Hepatocyte (in vitro differentiated cells): ENCODE measurements at places on chromosomes 12 and 14. TPM values are rescaled to one million over a fixed set of nuclear protein-coding genes. Genes with fewer than 3 reads are reported as not detected.

Gene ADAMTS20
- total RNA-seq, result 0.36 and 1.2 TPM in 2 replicates

Gene TRIAP1
- 43.6 and 43.8 TPM in 2 replicates for total RNA-seq

Gene RNASE1
- 61.0 and 84.5 TPM in 2 replicates for total RNA-seq

Gene LRRC10
- not detected in 2 replicates for total RNA-seq

Gene ESRRB
- total RNA-seq, result 0.13 TPM in 1 of 2 replicates, not detected in the other

Gene GPR162
- total RNA-seq, result 1.2 and 2.3 TPM in 2 replicates

DNA sequence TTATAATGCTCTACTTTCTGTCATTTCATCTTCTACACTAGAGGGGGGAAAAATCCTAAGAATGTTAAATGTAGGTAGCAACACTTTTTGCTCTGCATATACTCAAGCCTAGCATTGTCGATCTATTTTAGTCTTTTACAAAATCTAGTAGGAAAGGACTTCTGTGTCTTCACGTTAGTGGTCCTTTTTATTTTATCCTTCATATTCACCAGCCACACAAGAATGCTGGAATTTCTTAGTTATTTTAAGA, 253.0 kb upstream of the FLRT2 start:
- DNase-seq, result no peak

GRCh38 chr14:100074431-100075100, 9.3 kb downstream of the EVL start:
- DNase-seq, result no peak

DNA sequence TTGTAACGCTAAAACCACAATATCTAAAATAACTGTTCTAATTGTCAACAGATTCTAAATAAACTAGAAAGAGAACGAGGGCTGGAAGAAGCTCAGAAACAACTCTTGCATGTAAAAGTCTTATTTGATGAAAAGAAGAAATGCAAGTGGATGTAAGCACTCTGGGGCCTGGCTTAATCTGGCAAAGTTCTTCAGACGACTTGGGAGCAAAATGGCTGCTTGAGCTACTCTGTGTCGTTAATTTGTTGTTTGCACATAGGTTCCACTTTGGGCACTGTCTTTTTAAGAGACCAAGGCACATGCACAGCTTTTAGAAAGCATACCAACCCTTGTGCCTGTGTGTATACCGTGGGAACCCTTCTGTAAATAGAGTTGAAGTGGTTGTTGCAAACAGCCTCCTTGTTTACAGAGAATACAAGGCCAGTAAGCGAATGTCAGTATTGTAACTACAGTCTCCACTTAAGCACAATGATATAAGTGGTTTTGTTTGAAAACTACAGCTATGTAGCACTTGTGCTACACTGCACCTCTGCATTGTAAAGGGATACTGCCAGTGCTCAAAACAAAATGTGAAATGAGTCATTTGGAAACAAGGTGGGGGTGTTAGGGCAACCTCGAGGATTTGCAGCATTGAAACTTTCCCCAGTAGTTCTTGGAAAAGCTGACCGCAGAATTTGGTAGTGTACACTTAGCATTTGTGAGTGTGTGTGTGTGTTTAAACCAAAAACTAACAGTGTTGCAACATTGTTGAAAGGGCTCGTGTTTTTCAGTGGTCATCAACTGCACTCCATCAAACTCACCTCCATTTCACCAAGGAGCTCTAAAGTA, 154.3 kb downstream of the CEP83 start:
- no peak for DNase-seq

- no peak for DNase-seq
Measured at GRCh38 chr12:78241446-78241845, 410.8 kb downstream of the NAV3 start.

DNA sequence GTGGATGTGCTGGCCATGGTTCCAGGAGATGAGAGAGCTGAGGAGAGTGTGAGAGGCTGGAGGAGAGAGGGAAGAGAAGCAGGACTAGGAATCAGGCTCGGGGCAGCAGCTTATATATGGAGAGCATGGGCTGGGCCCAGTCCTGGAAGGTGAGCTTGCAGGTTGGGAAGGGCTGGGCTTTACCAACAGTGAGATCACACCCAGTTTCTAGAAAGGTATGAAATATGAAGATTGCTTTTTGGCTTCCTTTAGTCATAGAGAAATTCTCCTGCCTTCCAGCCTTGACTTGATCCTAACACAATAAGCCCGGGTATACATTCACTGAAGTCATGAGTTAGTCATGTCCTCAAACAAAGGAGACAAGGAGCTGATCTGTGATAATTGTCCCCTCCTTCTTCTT, at the start of gene KRT6A:
TSS of gene KRT6A (minus strand) at position 86 of the 400 bp plus-strand sequence. CDS start at position 17, 69 bp downstream.
- DNase-seq, result no peak

DNA sequence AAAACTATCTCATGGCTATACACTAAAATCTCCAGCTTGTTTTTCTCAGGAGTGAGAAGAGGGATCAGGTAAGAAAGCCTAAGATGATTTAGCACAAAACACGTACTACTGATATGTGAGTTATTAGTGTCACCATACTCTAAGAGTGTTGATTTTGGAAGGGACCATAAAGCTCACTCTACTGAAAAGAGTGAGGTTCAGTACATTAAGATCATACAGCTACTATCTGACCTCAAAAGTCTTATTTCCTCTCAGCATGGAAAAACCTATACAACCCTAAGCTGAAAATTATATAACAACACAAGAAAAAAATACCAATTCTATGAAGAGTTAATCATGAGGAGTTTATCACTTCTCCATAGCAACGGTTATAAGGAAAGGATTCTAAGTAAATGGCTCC, 19.5 kb downstream of the SNW1 start:
- DNase-seq, result no peak

GRCh38 chr14:54804538-54805041, 98.0 kb downstream of the GCH1 start:
- no peak for DNase-seq

DNA sequence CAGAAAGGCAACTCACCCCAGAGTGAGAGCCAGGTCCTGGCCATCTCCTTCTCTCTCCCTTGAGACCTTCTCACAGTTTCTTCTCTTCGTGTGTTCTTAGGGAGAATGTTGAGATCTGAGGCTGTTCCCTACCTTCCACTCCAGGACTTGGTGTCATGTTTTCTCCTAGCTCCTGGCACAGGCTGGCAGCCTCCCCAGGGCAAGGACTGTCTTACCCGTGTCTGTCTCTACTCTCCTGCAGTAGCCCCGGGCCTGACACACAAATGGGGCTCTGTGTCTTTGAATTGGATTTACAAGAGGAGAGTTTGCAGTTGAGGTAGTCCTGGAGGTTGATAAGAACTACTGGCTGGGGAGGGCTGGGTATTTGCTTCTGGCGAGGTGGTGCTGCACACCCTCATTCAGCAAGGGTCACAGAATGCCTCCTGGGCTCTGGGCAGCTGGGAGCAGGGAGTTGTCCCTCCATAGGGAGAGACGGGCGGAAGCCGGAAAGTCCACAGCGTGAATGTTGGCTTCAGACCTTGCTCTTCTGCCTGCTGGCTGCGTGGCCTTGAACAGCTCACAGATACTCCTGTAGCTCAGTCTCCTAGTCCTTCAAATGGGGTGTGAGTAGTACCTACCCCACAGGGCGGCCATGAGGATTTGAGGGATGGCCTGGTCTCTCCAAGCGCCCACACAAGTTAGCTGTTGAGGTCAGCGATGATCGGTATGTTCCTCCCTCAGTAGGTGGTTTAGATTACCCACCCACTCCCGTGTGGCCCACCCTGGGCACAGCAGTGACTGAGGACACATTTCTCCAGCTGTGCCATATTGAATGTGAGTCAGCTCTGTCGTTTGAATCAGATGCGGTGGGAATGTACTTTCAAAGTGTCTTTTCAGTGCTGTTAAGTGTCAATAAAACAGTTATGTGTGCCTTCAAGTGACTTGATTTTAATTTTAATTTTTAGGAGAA, 10.2 kb downstream of the EP400 start:
- no peak for DNase-seq

DNA sequence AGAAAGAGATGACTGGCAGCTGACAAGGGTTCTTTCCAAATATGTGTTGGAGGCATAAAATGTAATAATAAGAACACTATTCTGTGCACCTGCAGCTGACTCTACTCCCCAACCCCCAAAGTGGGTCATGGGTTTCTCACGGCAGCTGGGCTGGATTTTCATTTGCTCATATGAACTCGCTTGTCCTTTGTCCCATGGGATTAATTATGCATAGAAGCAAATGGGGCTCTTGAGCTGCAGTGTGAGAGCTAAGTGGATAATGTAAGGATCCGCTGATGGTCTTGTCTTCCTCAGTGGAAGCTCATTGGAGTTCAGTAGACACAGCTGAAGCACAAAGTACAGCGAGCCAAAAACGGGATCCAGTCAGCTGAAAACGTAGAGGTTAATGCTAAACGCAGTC, 46.3 kb downstream of the TTC8 start:
- DNase-seq, result no peak

GRCh38 chr14:39423793-39424192, 8.4 kb downstream of the FBXO33 start:
- DNase-seq, result no peak

GRCh38 chr14:78202976-78203375, 32.8 kb downstream of the NRXN3 start:
- DNase-seq, result no peak

DNA sequence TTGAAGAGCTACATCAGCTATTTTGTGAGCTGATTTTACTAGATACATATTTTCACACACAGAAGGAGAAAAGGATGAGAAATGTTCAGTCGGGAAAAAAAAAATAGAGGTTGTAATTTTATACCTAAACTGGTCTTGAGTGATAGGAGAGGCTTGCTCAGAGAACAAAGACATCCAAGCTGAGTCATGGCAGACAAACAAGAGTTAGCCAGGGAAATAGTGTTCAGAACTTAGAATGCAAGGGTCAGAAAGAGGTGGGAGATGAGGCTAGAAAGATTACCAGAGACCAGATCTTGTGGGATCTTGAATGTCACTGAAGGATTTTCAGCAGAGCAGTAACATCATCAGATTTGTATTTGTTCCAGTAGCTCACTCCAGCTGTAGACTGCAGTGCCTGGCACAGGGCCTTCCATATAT, 121.9 kb upstream of the ATF1 start:
- no peak for DNase-seq

DNA sequence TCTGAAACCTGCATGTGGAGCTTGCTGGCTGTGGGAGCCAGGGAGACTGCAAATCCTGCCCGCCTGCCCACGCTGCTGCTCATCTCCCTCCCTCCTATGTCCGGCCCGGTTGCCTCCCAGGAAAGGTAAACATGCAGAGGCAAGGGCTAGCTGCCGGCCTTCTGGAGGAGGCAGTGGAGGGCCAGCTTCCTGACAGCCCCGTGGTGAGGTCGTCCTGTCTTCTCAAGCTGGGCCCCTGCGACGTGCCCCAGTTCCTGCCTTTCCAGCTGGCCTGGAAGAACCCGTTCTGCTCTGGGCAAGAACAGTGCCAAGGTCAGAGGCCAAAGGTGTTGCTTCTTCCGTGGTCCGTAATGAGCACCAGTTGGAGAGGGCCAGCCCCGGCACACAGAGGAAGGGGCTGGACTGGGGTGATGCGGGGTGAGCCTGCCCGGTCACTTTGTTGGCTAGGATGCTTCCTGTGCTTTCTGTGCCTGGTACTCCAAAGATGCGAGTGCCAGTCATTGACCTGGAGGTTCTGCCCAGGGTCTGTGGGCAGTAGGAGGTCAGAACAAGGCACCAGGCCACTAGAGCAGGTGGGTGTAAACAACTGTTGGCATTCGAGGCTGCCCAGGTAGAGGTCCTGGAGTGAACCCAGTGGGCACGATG, 25.3 kb downstream of the TPCN1 start:
- DNase-seq, result peak; percentile 75

DNA sequence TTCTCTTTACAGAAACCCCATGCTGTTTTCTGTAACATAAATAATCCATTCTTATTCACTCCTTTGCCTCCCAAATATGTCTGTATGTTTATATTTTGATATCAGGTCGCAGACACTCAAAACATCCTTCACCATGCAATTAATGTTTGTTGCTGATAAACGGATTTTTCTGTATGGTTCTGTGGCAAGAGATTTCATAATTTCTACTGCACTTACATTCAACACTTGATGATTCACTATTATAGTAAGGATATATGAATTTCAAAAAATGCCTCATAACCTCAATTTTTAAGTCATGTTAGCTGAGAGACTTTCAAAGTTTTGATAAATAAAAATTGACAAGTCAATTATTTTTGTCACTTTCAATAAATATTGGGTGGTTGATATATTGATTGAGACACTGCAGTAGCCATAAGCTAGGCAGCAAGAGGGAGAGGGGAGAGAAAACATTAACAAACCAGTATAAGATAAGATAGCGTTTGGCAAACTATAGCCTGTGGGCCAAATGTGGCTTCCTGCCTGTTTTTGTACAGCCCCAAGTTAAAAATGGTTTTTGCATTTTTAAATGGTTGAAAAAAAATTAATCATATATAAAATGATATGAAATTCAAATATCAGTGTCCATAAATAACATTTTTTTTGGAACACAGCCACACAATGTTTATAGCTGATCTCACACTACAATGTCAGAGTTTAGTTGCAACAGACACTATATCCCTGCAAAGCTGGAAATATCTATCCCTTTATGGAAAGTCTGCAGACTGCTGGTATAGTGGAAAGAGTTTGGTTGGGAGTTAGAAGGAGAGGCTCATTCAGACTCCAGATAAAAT, 18.3 kb downstream of the ALDH6A1 start:
- no peak for DNase-seq

DNA sequence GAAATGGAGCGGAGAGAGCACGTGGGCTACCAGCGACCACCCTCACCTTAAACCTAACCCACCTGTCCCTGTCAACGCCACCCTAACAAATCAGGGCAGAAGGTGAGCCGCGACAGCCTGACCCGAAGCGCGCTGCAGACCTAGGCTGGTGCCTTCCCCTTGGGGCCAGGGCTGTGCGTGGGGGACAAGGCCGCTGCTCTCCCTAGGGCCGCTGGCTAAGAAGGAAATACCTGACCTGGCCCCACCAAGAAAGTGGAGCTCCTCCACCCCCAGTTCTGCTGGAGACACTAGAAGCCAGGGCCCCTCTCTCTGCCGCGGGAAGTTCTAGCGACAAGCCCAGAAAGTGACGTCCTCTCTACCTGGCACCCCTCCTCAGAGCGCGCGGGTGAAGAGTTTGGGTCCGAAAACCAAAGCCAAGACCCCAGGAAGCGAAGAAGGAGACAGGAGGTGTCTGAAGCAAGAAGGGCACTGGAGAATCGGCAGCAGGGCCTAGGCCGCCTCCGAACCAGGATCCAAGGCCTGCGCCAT, 7.5 kb downstream of the SIX1 start:
- no peak for DNase-seq

DNA sequence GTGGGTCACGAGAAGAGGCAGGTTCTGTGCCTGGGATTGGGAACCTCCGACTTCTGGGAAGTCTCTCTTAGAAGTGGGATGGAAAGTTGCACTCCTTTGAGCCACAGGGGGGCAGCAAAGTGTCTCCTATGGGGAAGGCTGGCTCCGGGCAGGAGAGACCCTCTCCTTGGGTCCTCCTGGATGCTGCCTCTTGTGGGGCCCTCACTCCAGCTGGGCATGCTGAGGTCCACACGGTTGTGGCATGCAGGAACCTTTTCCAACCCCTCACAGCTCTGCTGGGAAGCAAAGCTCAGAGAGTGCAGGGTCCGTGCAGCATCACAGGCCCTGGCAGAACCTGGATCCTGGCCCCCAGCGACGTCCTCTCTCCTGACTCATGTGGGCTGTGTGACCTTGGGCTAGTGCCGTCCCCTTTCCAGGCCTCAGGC, 17.4 kb downstream of the SDSL start:
- peak; percentile 76 for DNase-seq

GRCh38 chr12:40168868-40169267, 55.9 kb upstream of the LRRK2 start:
- no peak for DNase-seq

GRCh38 chr14:21505012-21505553, 6.1 kb downstream of the METTL3 start:
- DNase-seq, result no peak
